Tibial artery (tissue), 4 donors: ENCODE measurements at places on chromosomes 4 and X.

- H3K36me3 ChIP-seq, result no peaks in the 10 kb centered on the region
- no peaks in the 10 kb centered on the region for H3K27me3 ChIP-seq
- DNase-seq, result no peak
- no peaks in the 10 kb centered on the region for H3K4me1 ChIP-seq
- no peak overlapping the region for H3K4me3 ChIP-seq
Measured at GRCh38 chrX:101195442-101196173, 24.0 kb upstream of the DRP2 start.

DNA sequence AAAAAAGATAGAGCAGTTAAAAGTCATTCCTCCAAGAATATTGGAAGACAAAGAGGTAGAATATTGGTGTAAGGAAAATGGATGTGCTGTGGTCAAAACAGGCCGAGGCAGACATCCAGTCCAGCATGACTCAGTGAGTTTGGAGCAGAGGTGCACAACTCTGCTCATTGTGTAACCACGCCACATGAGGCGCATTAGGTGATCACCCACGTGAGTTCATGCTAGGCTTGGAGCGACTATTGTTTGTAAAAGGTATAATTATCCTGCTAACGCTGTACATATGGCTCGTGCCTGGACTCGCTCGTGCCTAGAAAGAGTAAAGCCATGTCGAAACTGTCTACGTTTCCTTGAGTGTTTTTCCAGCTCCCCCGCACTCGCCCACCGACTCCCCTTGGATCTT is 23.9 kb downstream of the C4orf54 start:
- H3K36me3 ChIP-seq, result no peaks in the 10 kb centered on the region
- no peak for DNase-seq
- no peaks in the 10 kb centered on the region for H3K4me1 ChIP-seq
- no peaks in the 10 kb centered on the region for H3K27me3 ChIP-seq

GRCh38 chr4:20248155-20248558 is 3.5 kb upstream of the SLIT2 start:
- no peaks in the 10 kb centered on the region for H3K4me1 ChIP-seq
- no peak overlapping the region for H3K27ac ChIP-seq
- no peaks in the 10 kb centered on the region for H3K36me3 ChIP-seq
- no peaks in the 10 kb centered on the region for H3K27me3 ChIP-seq
- no peak overlapping the region for H3K4me3 ChIP-seq
- no peak for DNase-seq

- no peaks in the 10 kb centered on the region for H3K27me3 ChIP-seq
- H3K4me3 ChIP-seq, result no peak overlapping the region
- no peak overlapping the region for H3K27ac ChIP-seq
- no peak for DNase-seq
- no peaks in the 10 kb centered on the region for H3K36me3 ChIP-seq
- no peaks in the 10 kb centered on the region for H3K4me1 ChIP-seq
Measured at GRCh38 chr4:166499820-166500219, 626.8 kb downstream of the TLL1 start.

DNA sequence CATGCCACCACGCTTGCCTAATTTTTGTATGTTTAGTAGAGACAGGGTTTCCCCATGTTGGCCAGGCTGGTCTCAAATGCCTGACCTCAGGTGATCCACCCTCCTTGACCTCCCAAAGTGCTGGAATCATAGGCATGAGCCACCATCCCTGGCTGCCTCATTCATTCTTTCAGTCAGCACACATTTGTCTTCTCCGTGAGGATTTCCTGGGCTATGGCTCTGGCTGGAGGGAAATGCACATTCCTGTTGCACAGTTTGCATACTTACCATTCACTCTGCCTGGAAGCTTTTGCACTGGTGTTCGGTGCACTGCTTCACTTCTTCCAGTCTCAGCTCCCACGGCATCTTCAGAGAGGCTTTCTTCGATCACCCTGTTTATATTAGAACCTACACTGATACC is 267.8 kb downstream of the STIM2 start:
- no peaks in the 10 kb centered on the region for H3K27me3 ChIP-seq
- no peaks in the 10 kb centered on the region for H3K36me3 ChIP-seq
- H3K4me3 ChIP-seq, result no peak overlapping the region
- H3K4me1 ChIP-seq, result no peaks in the 10 kb centered on the region
- H3K27ac ChIP-seq, result no peak overlapping the region

- peaks cover 50% of the 10 kb centered on the region for H3K4me1 ChIP-seq
- H3K4me3 ChIP-seq, result no peak overlapping the region
- DNase-seq, result no peak
- no peaks in the 10 kb centered on the region for H3K36me3 ChIP-seq
- H3K27ac ChIP-seq, result peak overlapping the region; percentile 24
Measured at GRCh38 chr4:124202099-124202498, 510.4 kb downstream of the ANKRD50 start.

- H3K4me3 ChIP-seq, result no peak overlapping the region
- no peaks in the 10 kb centered on the region for H3K27me3 ChIP-seq
- no peak for DNase-seq
- no peak overlapping the region for H3K27ac ChIP-seq
- H3K36me3 ChIP-seq, result no peaks in the 10 kb centered on the region
Measured at GRCh38 chr4:156779774-156780173, 191.8 kb downstream of the PDGFC start.

GRCh38 chrX:27987862-27988646 is 6.8 kb upstream of the DCAF8L1 start:
- H3K36me3 ChIP-seq, result no peaks in the 10 kb centered on the region
- DNase-seq, result no peak
- no peaks in the 10 kb centered on the region for H3K4me1 ChIP-seq
- H3K4me3 ChIP-seq, result no peak overlapping the region

GRCh38 chr4:169341490-169341889 is 70.7 kb upstream of the SH3RF1 start:
- DNase-seq, result no peak
- no peaks in the 10 kb centered on the region for H3K4me1 ChIP-seq
- no peak overlapping the region for H3K4me3 ChIP-seq
- no peaks in the 10 kb centered on the region for H3K36me3 ChIP-seq
- H3K27me3 ChIP-seq, result no peaks in the 10 kb centered on the region
- no peak overlapping the region for H3K27ac ChIP-seq

DNA sequence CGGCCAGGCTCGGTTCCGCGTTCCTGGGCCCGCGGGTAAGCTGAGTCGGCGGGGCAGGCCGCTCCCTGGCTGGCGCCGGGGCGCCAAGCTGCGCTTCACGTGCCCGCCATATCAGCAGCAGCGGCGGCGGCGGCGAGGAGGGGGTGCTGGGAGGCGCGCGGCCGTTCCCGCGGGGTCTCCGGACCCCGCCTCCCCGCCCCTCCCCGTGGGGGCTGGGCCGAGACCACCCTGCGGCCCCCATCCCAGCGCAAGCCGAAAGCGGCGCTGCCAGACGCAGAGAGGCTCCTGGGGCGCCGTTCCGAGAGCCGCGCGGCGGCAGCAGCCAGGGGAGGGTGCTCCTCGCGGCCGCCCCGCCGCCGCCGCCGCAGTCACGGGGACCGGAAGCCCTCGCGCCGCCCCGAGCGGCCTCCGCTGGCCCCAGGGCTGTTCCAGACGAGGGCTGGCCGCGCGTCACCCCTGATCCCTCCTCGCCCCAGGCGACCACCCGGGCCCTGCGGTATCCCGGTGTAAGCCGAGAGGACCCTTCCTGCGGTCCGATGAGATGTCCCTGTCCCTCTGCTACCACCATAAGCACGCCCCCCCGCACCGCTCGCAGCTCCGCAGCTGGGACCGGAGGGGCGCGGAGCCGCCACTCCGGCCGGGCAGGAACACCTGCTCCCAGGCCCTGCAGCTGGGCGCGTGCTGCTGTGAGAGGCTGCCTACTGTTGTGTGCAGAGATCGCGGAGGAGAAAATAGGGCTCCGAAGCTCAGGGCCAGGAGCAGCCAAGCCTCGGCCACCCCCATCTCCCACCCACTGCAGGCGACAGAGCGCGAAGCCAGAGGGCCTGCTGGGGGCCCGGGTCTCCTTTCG is 7.5 kb upstream of the BCOR start:
- peak overlapping the region; percentile 84 for H3K27ac ChIP-seq
- no peaks in the 10 kb centered on the region for H3K27me3 ChIP-seq

DNA sequence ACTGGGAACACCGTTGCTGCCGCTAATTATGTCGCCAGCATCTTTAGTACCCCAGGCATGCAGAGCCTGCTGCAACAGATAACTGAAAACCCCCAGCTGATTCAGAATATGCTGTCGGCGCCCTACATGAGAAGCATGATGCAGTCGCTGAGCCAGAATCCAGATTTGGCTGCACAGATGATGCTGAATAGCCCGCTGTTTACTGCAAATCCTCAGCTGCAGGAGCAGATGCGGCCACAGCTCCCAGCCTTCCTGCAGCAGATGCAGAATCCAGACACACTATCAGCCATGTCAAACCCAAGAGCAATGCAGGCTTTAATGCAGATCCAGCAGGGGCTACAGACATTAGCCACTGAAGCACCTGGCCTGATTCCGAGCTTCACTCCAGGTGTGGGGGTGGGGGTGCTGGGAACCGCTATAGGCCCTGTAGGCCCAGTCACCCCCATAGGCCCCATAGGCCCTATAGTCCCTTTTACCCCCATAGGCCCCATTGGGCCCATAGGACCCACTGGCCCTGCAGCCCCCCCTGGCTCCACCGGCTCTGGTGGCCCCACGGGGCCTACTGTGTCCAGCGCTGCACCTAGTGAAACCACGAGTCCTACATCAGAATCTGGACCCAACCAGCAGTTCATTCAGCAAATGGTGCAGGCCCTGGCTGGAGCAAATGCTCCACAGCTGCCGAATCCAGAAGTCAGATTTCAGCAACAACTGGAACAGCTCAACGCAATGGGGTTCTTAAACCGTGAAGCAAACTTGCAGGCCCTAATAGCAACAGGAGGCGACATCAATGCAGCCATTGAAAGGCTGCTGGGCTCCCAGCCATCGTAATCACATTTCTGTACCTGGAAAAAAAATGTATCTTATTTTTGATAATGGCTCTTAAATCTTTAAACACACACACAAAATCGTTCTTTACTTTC is 1.8 kb downstream of the UBQLN2 start:
- H3K4me3 ChIP-seq, result peak overlapping the region; percentile 80
- H3K4me1 ChIP-seq, result no peaks in the 10 kb centered on the region
- H3K27me3 ChIP-seq, result no peaks in the 10 kb centered on the region
- no peak for DNase-seq

GRCh38 chrX:18278449-18278848 is 57.8 kb upstream of the BEND2 start:
- no peak overlapping the region for H3K4me3 ChIP-seq
- H3K36me3 ChIP-seq, result no peaks in the 10 kb centered on the region
- no peaks in the 10 kb centered on the region for H3K4me1 ChIP-seq
- H3K27ac ChIP-seq, result no peak overlapping the region
- no peak for DNase-seq

- H3K36me3 ChIP-seq, result no peaks in the 10 kb centered on the region
- no peak overlapping the region for H3K4me3 ChIP-seq
- H3K4me1 ChIP-seq, result peaks cover 46% of the 10 kb centered on the region
- no peak overlapping the region for H3K27ac ChIP-seq
Measured at GRCh38 chr4:1402021-1402515, 4.2 kb downstream of the NKX1-1 start.

DNA sequence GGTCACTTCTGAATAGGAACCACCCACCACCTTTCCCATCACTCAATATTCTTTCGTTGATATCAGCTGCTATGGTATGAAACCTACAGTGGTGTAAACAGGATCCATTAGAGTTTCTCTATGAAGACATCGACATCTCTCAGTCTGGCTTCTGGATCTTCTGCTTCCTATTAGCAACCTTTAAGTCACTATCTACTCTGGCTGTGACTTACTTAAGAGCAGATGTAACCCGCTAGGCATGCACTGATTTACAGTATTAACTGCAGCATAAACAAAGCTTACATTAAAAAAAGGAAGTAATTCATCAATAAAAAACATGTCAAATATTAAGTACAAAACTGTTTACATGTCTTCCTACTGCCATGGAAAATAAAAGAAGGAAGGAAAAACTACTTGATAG is 96.4 kb downstream of the ANAPC10 start:
- no peaks in the 10 kb centered on the region for H3K27me3 ChIP-seq
- H3K36me3 ChIP-seq, result no peaks in the 10 kb centered on the region
- DNase-seq, result no peak
- H3K4me1 ChIP-seq, result peaks cover 11% of the 10 kb centered on the region
- no peak overlapping the region for H3K4me3 ChIP-seq

- H3K27me3 ChIP-seq, result no peaks in the 10 kb centered on the region
- H3K36me3 ChIP-seq, result no peaks in the 10 kb centered on the region
- DNase-seq, result peak; percentile 71
- peak within 1 kb of the TSS; percentile 96 for H3K27ac ChIP-seq
Measured at GRCh38 chrX:130110379-130111219, at the start of gene ELF4. Gene ELF4, minus strand, starts transcription at chrX:130110497. Its CDS starts 29,167 bp downstream, at chrX:130081330.

DNA sequence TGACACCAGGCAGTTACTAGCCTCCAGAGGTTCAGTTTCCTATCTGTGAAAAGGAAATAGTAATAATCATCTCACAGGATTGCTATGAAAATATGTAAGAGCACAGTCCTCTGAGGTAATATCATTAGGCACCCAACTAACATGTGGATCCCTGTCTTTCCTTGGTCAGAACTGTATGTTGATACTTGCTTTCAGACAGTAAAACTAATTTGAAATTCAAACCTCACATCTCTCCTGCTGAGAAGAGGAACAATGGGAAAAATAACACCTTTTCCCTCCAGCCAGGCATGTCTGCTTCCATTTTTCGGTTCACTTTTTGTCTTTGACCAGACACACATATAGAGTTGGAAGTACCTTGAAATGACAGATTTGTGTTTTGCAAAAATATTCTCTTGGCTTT is 262.7 kb downstream of the IL15 start:
- H3K4me3 ChIP-seq, result no peak overlapping the region
- H3K27me3 ChIP-seq, result no peaks in the 10 kb centered on the region
- no peak for DNase-seq
- no peaks in the 10 kb centered on the region for H3K36me3 ChIP-seq
- no peak overlapping the region for H3K27ac ChIP-seq
- H3K4me1 ChIP-seq, result no peaks in the 10 kb centered on the region

DNA sequence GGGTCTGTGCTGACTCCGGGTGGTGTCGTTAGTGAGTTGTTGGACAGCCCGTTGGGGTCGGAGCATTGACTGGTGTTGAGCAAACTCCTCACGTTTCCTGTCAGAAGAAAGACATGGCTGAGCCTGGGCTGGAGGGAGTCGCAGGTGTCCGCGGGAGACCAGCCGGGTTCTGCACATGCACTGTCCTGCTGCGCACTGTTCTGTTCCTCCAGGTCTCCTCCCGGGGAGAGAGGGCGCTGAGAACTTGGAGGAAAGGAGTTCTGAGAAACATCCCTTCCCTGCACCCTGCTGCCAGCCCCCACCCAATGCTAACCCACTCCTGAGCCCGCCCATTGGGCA is 1.1 kb downstream of the ZNF141 start:
- DNase-seq, result no peak
- peaks cover 25% of the 10 kb centered on the region for H3K4me1 ChIP-seq

GRCh38 chr4:140344621-140345020 is 28.8 kb upstream of the SCOC start:
- H3K4me1 ChIP-seq, result no peaks in the 10 kb centered on the region
- H3K27ac ChIP-seq, result no peak overlapping the region
- no peak for DNase-seq
- no peaks in the 10 kb centered on the region for H3K36me3 ChIP-seq
- no peaks in the 10 kb centered on the region for H3K27me3 ChIP-seq
- no peak overlapping the region for H3K4me3 ChIP-seq

DNA sequence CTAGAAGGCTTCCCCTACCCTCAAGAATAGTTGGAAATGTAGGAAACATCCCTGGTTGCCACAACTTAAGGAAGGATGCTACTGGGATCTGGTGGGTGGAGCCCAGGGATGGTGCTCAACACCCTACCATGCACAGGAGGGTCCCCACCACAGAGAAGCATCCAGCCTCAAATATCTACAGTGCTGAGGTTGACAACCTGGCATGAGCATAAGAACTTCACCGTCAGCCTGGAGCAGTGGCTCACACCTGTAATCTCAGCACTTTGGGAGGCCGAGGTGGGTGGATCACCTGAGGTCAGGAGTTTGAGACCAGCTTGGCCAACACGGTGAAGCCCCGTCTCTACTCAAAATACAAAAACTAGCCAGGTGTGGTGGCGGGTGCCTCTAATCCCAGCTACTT is 24.0 kb upstream of the ASMTL start:
- peaks cover 7% of the 10 kb centered on the region for H3K27me3 ChIP-seq
- no peak overlapping the region for H3K27ac ChIP-seq
- no peak for DNase-seq
- no peaks in the 10 kb centered on the region for H3K36me3 ChIP-seq
- H3K4me3 ChIP-seq, result no peak overlapping the region
